Vagina (tissue), 2 donors: ENCODE measurements at places on chromosomes 16 and 17.

DNA sequence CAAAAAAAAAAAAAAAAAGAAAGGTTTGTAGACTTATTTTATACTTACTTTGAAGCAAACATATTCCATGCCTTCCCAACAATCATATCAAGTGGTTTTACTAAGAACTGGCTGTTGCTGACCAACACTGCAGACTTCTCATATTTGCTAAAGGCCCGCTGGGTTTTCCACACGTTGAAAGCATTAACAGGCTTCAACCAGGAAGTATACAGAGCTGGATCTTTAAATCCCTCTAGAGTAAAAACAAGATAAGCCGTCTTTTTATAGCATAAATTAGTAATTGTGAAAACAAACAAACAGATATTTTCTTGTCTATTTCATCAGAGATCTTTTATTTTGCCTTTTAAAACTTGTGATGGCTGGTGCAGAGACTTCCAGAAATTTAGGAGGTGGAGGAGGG is 29.1 kb downstream of the TUBD1 start:
- no peak for DNase-seq

GRCh38 chr16:17277981-17278381 is 192.8 kb downstream of the XYLT1 start:
- DNase-seq, result no peak

GRCh38 chr16:4245077-4245791 is 3.4 kb upstream of the SRL start:
- no peak for DNase-seq

DNA sequence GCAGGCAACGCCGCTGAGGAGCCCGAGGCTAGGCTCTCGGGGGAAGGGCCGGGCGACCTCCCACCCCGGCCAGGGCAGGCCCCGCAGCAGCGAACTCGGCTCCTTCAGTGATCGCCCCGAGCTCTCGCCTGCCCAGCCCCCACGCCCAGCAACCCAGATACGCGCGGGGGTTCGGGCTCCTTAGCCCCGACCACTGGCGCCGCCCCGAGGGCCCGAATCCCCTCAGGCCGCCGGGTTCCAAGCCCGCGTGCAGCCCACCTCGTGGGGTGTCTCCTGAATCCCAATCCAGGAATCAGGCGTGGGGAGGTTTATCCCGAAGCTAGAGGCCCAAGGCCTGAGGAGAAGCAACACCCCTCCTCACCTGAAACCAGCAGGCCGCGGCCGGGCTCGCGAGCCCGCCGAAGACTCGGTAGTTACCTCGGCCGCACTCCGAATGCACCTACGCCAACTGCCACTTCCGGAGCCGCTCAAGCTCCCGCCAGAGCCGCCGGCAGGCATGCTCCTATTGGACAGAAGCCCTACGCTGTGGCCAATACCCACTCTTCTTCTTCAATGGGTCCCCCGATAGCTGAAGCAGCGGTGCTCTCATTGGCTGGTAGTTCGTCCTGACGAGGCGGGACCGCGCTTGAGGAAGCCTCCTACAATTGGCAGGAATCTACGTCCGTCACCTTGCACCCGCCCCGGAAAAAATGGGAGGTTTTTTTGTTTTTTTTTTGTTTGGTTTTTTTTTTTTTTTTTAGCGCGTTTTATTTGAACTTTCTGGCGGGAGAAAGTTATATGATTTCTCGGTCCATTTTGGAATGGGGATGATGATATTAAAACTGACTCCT is at the start of gene RFWD3:
Gene RFWD3, minus strand, starts transcription at position 453 of the 830 bp plus-strand sequence. CDS start 5,428 bp downstream, outside the sequence.
- DNase-seq, result no peak

GRCh38 chr17:27414271-27414670 is 42.0 kb upstream of the KSR1 start:
- DNase-seq, result no peak

GRCh38 chr16:54974367-54974766 is 43.7 kb downstream of the IRX5 start:
- no peak for DNase-seq

- no peak for DNase-seq
Measured at GRCh38 chr16:65223335-65223734, 101.5 kb upstream of the CDH11 start.

GRCh38 chr17:80859002-80859941 is 132.4 kb upstream of the CHMP6 start:
- no peak for DNase-seq

DNA sequence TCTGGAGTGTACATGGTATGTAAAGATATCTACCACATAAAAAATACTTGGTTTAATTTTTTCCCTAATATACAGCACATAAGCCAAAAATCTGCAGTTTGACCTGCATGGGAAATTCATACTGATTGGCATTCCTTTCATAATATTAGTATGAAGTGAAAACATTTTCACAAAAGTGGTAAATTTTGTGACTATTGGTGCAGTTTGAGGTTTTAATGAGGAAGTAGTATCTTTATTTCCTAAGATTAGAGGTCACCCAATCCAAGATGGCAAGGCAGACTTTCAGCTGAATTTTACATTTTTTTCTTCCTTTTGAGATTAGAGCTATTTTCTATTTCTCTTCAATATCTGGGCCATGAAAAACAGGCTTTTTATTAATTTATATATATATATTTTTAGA is 21.2 kb downstream of the METTL9 start:
- DNase-seq, result no peak

GRCh38 chr17:44591206-44591605 is 33.9 kb downstream of the FZD2 start:
- DNase-seq, result no peak

DNA sequence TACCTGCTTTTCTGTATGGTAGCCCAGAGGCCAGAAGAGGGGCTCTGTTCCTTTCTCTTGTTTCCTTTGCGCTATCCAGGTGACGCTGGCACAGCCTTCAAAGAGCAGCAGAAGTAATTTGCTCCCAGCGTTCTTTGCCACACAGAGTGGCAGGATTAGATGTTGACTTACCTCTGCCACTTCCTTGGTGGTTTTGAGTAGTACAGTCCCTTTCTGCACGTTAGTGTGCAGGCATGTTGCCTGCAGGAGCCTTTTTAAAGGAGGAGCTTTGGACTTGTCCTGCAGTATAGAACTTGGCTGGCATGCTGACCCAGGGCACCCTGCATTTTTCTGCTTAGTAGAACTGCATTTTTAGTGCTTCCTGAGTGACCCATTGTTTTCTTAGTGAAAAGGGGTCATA is at the start of gene ABCC11:
Gene ABCC11, minus strand, starts transcription at position 229 of the 400 bp plus-strand sequence. CDS start 15,618 bp downstream, outside the sequence.
- DNase-seq, result no peak
